ENCODE measurements at places on chromosomes 5 and 9.
A peak's percentile ranks its signal among the peaks of the same experiment; 100 is the strongest.

DNA sequence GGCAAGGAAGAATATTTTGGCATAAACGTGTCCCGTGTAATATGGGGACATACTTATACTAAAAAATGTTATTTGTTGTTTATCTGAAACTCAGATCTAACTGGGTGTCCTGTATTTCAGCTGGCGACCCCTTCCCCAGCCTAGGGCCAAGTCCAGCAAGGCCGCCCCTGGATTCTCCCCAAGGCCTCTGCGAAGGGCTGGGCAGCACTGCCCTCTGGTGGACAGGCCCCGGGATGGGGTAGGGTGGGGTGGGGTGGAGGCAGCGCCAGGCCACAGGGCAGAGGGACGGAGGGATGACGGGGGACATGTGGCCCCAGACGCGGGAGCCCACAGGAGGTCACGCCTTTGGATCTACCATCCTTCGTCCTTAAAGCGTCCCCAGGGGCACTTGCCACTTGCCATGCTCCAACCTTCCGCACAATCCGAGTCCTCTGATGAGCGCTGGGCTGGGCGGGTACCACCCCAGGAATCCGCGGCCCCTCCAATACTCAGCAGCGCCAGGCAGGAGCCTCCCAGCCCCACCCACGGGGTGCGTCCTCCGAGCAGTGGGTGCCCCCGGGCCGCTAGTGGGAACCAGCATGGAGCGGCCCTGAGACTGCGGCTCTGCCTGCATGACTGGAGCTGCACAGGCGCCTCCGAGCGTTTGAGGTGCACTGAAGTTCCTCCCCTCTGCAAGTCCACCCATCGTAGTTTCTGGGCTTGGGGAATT lies 7.1 kb upstream of the AGPAT2 start:
- peak; percentile 75 for DNase-seq

DNA sequence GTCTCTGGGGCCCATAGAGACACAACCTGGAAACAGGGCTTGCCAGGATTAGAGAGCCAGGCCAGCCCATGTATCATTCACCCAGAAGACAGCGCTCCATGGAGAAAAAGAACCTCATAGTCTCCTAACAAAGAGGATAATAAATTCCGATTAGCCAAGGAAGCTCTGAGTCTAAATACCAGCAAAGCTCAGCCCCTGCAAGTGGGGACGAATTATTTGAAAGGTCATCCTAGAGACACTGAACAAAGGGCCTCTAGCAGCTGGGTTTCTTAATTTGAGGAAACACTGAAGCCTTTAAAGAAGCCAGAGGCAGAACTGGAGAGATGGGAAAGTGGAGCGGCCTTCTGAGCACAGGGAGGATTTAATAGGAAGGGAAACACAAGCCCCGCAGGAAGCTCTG lies 287.1 kb upstream of the ZNF462 start:
- no peak for DNase-seq

GRCh38 chr9:97711223-97711626 lies 14.1 kb upstream of the XPA start:
- DNase-seq: no peak

- DNase-seq: peak; percentile 25
Observed at GRCh38 chr9:35954942-35955546, 2.9 kb downstream of the OR2S2 start.

DNA sequence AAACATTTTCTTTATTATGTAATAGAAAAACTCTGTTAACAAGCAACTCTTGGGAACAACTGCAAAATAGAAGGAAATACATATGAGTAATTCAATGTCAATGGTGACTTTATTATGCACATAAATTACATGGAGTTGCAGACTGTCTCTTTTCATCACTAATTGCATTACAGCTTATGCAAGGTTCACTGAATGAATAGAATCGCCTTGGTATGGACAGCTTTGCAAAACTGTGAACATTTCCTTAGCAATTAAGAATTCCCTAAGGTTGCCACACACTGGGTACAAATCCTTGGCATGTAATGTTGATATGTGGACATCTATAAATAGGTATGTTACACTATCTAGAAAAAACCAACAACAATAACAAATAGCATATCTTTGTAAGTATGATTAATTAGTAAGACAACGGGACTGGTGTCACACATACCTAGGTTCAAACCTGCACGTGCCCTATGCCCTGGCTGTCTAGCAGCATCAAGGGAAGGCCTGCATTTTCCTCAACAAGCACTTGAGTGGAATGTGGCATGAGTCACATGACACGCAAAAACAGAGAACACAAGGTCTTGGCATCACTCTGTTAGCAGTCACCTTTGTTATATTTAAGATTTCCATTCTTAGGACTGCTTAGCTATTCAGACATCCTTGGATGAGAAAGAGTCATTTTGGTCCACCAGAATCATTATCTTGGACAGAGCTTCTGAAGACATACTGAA lies 263.9 kb downstream of the CTNND2 start:
- DNase-seq: no peak

- DNase-seq: no peak
Observed at GRCh38 chr5:64947031-64947430, 178.3 kb downstream of the CWC27 start.

DNA sequence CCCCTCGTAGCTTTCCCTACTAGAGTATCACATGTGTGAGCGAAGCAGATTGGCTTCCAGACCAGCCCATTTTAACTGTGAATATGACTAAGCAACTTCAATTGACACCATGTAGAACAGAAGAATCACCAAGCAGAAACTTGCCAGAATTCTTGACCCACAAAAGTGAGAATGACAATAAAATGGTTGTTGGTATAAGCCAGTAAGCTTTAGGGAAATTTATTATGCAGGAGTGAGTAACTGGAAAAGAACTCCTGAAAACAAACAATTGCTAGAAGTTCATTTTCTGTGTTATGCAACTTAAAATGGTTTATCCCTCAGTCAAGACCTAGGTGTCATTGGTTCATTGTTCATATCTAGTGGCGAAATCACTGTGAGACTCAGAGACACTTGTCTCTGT lies 303.1 kb downstream of the DMRT2 start:
- DNase-seq: no peak

- DNase-seq: no peak
Observed at GRCh38 chr5:137496919-137497318, 2.2 kb downstream of the SPOCK1 start.

GRCh38 chr9:12054235-12054634 lies 639.0 kb upstream of the TYRP1 start:
- no peak for DNase-seq

GRCh38 chr5:83547161-83547560 lies 75.6 kb downstream of the VCAN start:
- DNase-seq: no peak

GRCh38 chr9:81601639-81602623 lies 87.4 kb downstream of the TLE1 start:
- no peak for DNase-seq

- no peak for DNase-seq
Observed at GRCh38 chr9:38727497-38728001, 7.6 kb upstream of the FAM240B start.

DNA sequence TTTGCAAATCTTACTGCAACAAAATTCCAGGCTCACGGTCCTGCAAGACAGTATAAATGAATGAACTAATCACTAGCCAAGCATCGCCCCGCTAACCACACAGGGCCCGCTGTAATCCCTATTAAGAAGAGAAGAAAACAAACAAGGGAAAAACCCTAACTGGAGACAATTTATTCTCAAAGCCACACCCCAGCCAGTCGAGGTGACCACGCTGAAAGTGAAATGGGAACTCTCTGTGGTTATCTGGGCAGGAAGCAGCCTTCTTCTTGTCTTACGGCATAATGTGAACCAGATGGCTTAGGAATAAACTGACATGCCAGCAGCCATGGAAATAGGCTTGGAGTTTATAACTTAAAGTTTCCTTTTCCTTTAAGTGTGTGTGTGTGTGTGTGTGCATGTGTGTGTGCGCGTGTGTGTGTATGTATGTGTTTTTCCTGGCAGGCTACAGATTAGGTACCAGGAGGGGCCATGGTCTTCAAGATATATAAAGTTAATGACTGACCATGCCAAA lies 120.2 kb downstream of the SEMA6A start:
- DNase-seq: peak; percentile 29

GRCh38 chr9:38079461-38080031 lies 10.5 kb upstream of the SHB start:
- DNase-seq: no peak

DNA sequence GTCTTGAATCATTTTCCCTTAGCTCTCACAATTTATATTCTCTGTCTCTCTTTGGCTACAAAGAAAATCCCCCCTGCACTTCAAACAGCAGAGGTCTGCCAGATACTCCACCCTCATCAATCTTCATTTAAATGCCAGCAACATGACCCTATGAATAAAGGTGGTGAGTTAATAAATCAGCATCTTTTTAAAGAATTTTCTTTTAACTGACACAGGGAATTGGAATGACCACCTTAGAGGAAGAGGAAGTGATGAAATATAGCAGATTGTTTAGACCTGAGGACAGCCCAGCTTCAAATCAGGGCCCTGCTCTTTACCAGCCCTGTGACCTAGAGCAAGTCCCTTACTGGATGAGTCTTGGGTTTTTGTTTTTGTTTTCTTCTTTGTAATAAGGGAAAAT lies 223.1 kb upstream of the PAPPA start:
- DNase-seq: no peak

GRCh38 chr9:81074221-81074620 lies 615.1 kb downstream of the TLE1 start:
- DNase-seq: no peak

DNA sequence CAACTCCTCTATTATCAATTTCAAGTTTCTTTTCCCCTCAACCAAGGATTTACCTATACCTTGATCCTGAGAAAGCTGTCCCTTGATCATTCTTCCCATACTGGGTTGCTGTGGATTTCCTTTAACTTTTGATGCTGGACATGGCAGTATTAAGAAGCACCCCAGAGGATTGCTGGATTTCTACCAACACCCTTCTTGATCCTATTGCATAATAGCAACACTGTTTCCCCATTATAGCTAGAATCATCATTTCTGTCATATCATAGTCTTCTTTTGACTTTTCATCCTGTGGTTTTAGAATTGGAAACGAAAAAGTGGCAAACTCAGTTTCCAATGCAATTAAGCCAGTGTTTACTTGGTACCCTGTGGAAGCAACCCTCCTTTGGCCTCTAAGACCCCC lies 154.9 kb downstream of the ARRDC3 start:
- DNase-seq: no peak

DNA sequence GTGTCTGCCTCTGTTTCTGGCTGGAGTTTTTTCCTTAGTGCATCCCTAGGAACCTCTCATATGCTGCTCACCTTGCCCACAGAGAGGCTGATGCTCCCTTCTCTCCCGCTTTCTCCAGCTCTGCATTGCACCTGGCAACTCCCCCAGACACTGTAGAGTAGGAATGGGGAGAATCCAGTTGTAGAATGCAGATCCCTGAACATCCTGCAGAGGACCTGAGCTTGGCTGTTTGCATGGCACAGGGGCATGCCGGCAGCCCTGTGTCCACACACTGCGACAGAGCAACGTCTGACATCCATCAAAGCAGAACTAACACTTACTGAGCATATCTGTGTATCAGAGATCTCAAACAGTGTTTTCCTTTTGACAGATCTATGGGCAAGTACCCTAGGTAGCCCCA lies 19.9 kb downstream of the IDNK start:
- no peak for DNase-seq

GRCh38 chr9:89637787-89638186 lies 33.0 kb downstream of the GADD45G start:
- DNase-seq: no peak

- no peak for DNase-seq
Observed at GRCh38 chr5:38330207-38330606, 71.8 kb downstream of the EGFLAM start.

GRCh38 chr9:133701321-133701980 lies 36.7 kb downstream of the SARDH start:
- no peak for DNase-seq

- no peak for DNase-seq
Observed at GRCh38 chr9:126465977-126466376, 139.3 kb downstream of the MVB12B start.

- DNase-seq: no peak
Observed at GRCh38 chr9:116298878-116299391, 145.3 kb downstream of the PAPPA start.

DNA sequence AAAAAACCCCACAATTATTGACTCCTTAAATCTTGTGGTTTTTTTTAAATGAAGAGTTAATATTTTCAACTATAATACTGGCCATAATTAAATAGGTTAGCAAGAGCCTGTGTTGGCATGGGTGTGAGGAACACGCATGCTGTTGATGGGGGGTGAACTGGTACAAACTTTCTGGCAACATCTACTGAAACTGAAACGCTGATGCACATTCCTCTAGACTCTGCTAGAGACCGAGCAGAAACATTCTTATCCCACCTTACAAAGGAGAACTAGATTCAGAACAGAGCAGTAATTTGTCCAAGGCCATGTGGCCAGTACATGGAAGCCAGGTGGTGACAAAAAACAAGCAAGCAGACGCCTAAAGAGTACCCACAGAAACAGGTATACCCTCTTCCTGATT lies 2.4 kb downstream of the BICD2 start:
- no peak for DNase-seq

DNA sequence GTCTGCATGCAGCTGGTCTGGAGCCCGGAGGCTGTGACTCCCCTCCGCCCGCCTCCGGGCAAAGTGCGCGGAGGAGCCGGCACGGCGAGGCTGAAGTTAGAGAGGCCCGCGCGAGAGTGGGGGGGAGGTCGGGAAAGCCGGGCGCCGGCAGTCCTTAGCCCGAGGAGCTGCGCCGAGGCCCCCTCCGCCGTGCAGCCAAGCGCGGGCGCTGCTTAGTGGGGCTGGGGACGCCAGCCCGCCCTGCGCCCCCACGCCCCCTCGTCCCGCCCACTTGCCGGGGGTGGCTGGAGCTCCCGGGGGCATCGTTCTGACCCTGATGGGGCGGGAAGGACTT lies 403 bp downstream of the NINJ1 start:
- DNase-seq: peak; percentile 76

GRCh38 chr5:109649318-109649717 lies 40.4 kb upstream of the MAN2A1 start:
- no peak for DNase-seq

DNA sequence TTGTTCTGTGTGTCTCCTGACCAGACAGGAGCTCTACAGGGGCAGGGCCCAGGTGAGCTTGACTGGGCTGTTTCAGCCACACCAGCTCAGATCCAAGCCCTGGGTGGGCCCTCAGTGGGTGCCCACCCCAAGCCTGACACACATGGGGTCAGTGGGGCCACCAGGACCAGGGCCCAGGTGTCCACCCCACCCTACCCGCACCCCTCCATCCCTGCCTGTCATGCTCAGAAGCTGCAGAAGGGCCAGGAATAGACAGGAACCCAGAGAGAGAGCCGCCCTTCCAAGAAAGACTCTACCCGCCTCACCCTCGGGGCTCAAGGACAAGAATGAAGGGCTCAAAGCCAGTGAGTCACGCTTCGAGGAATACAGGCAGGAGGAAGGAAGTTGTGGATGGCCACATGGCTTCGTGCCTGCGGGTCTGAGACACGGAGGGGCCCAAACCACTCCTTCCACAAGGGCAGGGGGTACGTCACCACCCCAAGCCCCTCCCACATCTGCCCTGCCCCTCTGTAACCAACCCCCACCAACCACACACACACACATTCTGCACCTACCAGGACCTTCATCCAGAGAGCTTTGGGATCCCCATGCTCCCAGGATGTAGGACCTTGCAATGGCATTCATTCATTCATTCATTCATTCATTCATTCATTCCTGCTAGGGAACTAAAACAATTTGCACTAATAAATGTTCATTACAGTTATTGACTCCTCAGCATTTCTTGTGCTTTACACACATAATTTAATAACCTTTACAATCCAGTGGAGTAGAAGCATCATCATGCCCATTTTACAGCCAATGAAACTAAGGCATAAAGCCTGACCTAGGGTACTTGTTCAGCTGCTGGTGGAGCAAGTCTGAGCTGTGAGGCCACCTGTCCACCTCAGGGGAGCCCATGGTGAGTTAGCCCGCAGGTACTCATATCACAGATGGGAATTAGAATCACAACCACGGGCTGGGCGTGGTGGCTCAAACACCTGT lies 55.9 kb upstream of the STXBP1 start:
- no peak for DNase-seq

All from GM12892 (cell line).